Bladder microvascular endothelial cell (primary cell): ENCODE measurements at places on chromosomes 5 and 9. TPM values are rescaled to one million over a fixed set of nuclear protein-coding genes. Genes with fewer than 3 reads are reported as not detected.

Gene PCDHB8
- 0.16 and 1.3 TPM in 2 replicates for total RNA-seq

Gene ANKRD18A
- total RNA-seq, result not detected in 2 replicates

Gene CCDC192
- not detected in 2 replicates for total RNA-seq

Gene FBP2
- total RNA-seq, result not detected in 2 replicates

Gene PAEP
- total RNA-seq, result not detected in 2 replicates

Gene SLC25A46
- total RNA-seq, result 44.7 and 63.1 TPM in 2 replicates

Gene FSD1L
- 2.1 and 6.5 TPM in 2 replicates for total RNA-seq

Gene FBXL7
- 6.2 and 23.9 TPM in 2 replicates for total RNA-seq

Gene FBP1
- 0.49 and 0.57 TPM in 2 replicates for total RNA-seq

Gene NIPAL4
- total RNA-seq, result not detected in 2 replicates

Gene TYRP1
- total RNA-seq, result under 0.01 and 1.4 TPM in 2 replicates

Gene ADAMTS2
- 0.88 and 2.6 TPM in 2 replicates for total RNA-seq

Gene PCDHB11
- total RNA-seq, result 0.16 and 0.69 TPM in 2 replicates

Gene EDIL3
- total RNA-seq, result 0.65 and 1.0 TPM in 2 replicates

Gene TAF11L10
- not detected in 2 replicates for total RNA-seq

Gene IFNA13
- total RNA-seq, result not detected in 2 replicates

Gene TCERG1
- 22.3 and 45.3 TPM in 2 replicates for total RNA-seq

Gene CDH18
- total RNA-seq, result not detected in 2 replicates

Gene SYK
- not detected in 2 replicates for total RNA-seq

Gene ARL10
- 5.8 and 19.7 TPM in 2 replicates for total RNA-seq

Gene PDE6A
- 0.06 TPM in 1 of 2 replicates, not detected in the other for total RNA-seq

Gene LPCAT1
- 36.6 and 37.7 TPM in 2 replicates for total RNA-seq

Gene DHFR
- 19.5 and 20.6 TPM in 2 replicates for total RNA-seq

Gene ARHGEF39
- total RNA-seq, result 0.65 and 1.5 TPM in 2 replicates

Gene GABRA6
- total RNA-seq, result not detected in 2 replicates

Gene BTNL8
- total RNA-seq, result not detected in 2 replicates

Gene HTR4
- not detected in 2 replicates for total RNA-seq

Gene ANKRD34B
- not detected in 2 replicates for total RNA-seq

Gene GMCL2
- total RNA-seq, result not detected in 2 replicates

Gene ANKRD31
- under 0.01 TPM in 2 replicates for total RNA-seq

Gene NR5A1
- total RNA-seq, result not detected in 2 replicates

Gene PCSK1
- 0.81 and 2.8 TPM in 2 replicates for total RNA-seq

Gene ERAP2
- 61.4 and 141 TPM in 2 replicates for total RNA-seq

Gene LCP2
- 1.2 and 2.1 TPM in 2 replicates for total RNA-seq

Gene IFNE
- 0.16 and 0.63 TPM in 2 replicates for total RNA-seq

Gene ANGPTL2
- 12.0 and 14.6 TPM in 2 replicates for total RNA-seq

Gene MTREX
- total RNA-seq, result 70.3 and 126 TPM in 2 replicates

Gene MARCOL
- not detected in 2 replicates for total RNA-seq

Gene IL5
- total RNA-seq, result not detected in 2 replicates

Gene OBP2B
- total RNA-seq, result not detected in 2 replicates

Gene SLC6A19
- not detected in 2 replicates for total RNA-seq

Gene FAXDC2
- total RNA-seq, result 2.8 and 15.9 TPM in 2 replicates

Gene SURF1
- total RNA-seq, result 14.9 and 17.1 TPM in 2 replicates

Gene PCDHA1
- 0.13 TPM in 1 of 2 replicates, not detected in the other for total RNA-seq

Gene MYORG
- total RNA-seq, result 3.9 and 6.5 TPM in 2 replicates

Gene CAMK2A
- not detected in 2 replicates for total RNA-seq

Gene SELENOP
- 33.8 and 63.1 TPM in 2 replicates for total RNA-seq

Gene IL13
- total RNA-seq, result not detected in 2 replicates

Gene TMEM174
- not detected in 2 replicates for total RNA-seq

Gene DCP2
- total RNA-seq, result 24.4 and 42.7 TPM in 2 replicates

Gene DCAF12
- total RNA-seq, result 9.7 and 17.9 TPM in 2 replicates

Gene GLRA1
- total RNA-seq, result not detected in 2 replicates

Gene SOWAHA
- total RNA-seq, result not detected in 2 replicates
